WTC11 (cell line): ENCODE measurements at places on chromosomes 13 and 19.

GRCh38 chr13:66305961-66306617 lies 924.0 kb downstream of the PCDH9 start:
- DNase-seq, result no peak

- peak; percentile 61 for DNase-seq
Measured at GRCh38 chr19:13963603-13964105, 11.3 kb downstream of the DCAF15 start.

- DNase-seq, result no peak
Measured at GRCh38 chr13:24308488-24309020, 826 bp upstream of the C1QTNF9 start.

DNA sequence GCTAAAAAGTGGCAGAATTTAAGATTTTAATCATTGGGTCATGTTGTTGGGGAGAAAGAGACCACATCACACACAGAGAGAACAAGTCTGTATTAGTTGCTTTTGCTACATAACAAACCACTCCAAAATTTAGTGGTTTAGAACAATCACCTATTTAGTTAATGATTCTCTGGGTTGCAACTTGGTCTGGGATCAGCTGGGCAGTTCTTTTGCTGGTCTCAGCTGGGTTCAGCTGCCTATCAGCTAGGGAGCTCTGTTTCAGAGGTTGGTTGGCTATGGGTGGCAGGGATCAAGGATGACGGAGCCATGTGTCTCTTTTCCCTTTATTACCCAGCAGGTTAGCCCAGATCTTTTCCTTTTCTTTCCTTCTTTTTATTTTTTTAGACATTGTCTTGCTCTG lies 8.9 kb downstream of the PINLYP start:
- DNase-seq, result no peak

DNA sequence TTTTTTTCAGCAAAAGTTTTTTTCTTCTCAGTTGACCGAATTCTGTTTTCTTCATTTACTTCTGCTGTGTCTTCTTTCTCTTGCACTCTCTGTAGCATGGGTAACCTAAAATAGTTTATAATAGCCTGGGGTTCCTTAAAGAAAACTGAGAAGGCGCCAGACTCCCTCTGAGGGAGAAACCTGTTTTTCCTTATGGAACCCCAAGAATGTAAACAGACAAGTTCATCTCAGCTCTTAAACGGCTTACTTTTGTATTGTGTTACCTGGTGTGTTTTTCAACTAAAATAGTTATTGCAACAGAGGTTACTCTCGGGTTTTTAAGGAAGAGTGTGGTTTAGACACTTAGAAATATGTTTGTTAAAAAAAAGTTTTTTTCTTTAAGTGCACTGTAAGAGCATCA lies 23.8 kb upstream of the TM9SF2 start:
- DNase-seq, result no peak

DNA sequence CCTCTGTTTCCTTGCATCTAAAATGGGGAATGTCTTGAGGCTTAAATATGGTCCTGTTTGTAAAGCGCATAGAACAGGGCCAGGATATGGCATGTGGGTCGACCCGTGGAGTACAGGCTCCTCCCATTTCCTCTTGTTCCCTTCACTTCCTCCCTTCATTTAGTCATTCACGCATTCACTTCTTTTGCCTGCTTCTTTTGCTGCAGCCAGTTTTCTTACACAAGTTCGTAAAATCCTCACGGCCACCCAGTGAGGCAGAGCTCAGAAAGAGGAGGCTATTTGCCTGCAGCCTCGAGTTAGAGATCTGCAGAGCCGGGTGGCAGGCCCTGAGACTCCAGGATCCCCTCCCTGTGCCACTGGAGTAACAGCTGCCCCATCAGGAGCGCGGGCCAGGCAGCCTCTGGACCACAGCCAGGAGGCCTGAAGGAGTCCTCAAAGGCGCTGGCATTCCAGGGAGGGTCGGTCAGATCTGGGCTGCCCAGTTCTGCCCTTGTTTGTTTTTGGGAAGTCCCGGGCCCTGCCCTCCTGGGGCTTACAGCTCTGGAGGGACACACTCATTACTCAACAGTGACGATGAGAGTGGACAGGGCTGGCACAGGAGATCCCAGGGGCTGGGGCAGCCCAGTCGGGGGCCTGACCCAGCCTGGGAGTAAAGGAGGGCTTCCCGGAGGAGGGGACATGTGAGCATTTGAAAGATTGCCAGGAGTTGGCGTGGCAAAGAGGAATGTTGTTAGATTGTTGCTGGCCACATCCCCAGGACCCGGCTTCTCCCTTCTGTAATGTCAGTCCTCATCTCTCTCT lies 4.6 kb downstream of the PPP5C start:
- DNase-seq, result no peak

DNA sequence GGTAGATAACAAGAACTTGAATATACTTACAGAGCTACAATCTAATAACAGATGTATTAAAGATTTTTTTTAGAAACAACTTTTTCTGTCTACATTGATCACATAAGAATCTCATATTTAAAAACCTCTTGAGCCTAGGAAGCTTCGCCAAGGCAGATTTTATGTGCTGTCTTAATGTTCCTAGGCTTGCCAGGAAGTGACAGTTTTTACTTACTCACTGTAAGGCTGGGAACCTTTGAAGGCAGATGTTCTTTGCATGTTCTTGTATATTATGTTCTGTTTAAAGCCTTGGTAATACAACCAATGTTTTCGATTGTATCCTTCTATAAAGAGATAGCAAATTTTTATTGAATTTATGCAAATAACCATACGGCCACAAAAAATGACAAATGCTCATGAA lies 492.7 kb downstream of the GPC5 start:
- DNase-seq, result no peak

- DNase-seq, result no peak
Measured at GRCh38 chr13:77222000-77222690, 104.7 kb downstream of the MYCBP2 start.

DNA sequence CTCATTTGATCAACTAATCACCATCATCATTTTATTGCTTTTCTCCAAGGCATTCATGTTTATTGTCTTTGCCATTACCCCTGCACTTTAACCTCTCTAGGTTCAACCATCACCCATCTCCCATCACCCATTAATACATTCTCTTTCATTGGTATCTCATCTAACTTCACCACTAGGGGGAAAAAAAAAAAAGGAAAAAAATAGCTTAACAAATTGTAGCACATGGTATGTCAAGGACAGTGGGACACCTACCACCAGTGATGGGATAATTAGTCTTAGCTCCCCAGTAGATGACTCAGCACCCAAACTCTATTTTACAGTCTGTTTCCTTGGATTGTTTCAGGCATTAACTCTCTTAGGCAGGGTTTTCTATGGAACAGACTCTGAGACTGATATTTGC lies 1770.2 kb upstream of the MIR17HG start:
- no peak for DNase-seq
